CD8-positive, alpha-beta memory T cell (primary cell): ENCODE measurements at places on chromosomes 3 and 15. TPM values are rescaled to one million over a fixed set of nuclear protein-coding genes. Genes with fewer than 3 reads are reported as not detected.

DNA sequence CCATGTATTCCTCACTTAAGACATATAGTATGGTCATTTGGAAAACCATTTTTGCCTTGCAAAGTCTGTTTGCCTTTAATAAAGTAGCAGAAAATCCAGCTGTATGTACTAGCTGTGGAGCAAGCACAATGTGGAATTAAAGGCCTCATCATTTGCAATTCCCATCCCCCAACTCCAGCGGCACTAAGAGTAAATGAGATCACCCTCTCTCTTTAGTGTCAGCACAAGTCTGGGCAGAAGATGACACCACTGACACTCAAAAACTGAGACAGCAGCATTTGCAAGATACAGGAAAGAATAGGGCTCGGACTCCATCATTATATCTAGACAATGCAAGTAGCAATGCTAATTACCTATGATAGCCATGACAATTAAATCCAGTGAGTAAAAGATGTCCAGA lies 24.7 kb upstream of the DYNC1LI1 start:
- no peak for DNase-seq

GRCh38 chr3:179391906-179392305 lies 44.4 kb downstream of the MFN1 start:
- no peak for DNase-seq

GRCh38 chr3:23656199-23656598 lies 149.6 kb upstream of the UBE2E1 start:
- no peak for DNase-seq

The IGF2BP2 gene
- 0.42 TPM for total RNA-seq

DNA sequence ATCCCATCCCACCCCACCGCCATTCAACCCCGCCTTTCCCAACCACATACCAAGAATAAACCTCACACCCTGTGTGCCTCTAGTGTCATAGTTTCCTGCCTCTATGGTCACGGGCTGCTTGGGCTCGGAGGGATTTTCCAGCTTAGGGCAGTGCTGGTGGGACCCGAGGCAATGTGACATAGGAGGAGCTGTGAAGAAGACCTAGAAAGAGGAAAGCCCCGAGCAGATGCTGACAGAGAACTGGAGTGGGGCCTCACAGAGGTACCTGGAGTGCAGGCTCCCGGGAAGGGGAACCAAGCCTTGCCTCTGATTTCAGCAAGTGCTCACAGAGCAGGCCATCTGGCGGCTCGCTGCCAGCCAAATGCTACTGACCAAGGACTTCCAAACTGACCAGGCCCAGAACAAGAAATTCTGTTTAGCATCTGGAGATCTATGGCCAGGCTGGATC lies 27.5 kb downstream of the BHLHE40 start:
- DNase-seq = peak; percentile 82

- DNase-seq = no peak
These were observed 9.5 kb downstream of the ANAPC13 start for GRCh38 chr3:134476306-134476705.

- no peak for DNase-seq
These were observed 43.2 kb downstream of the LDHAL6B start for GRCh38 chr15:59249816-59250215.

The RHCG gene
- not detected for total RNA-seq

The HTD2 gene
- total RNA-seq = 14.6 TPM

- no peak for DNase-seq
These were observed 91.1 kb upstream of the FGF7 start for GRCh38 chr15:49331951-49332350.

The CD96 gene
- total RNA-seq = 69.1 TPM

DNA sequence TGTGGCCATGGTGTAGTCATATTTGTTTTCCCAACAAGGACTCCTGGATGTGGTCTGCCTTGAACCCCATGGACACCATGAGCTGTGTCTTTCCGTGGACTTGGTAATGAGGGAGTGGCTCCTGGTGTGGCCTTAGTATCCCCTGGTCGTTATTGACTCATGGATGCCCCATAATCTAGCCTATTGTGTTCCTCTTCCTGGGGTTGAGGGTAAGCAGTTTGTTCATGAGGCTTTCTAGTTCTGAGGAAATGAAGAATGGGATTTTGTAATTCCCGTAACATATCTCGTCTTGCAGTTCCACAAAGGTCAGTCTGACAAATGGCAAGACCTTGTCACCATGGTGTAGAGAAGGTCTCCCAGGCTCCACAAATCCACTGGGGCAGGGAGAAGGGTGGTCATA lies 22.6 kb downstream of the RAB7A start:
- DNase-seq = no peak

GRCh38 chr15:100596792-100597191 lies 5.2 kb downstream of the LINS1 start:
- DNase-seq = peak; percentile 83

The CAND2 gene
- 1.1 TPM for total RNA-seq

The ATP1B3 gene
- total RNA-seq = 234 TPM

GRCh38 chr3:72193771-72194430 lies 409.0 kb upstream of the PROK2 start:
- DNase-seq = no peak

DNA sequence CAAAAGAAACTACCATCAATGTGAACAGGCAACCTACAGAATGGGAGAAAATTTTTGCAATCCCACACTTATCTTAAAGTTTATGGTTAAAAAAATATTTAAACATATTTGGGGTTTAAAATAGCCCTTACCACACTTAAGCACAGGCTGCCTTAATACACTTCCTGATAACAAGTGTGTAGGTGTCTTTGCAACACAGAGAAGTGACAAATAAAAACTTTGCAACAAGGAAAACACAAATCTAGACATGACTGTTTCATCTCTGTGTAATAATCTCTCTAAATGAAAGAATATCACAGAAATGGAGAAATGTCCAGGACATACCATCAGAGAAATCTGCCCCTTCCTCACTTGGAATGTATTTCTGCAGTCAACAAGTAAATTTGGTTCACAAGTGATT lies 464.1 kb upstream of the ARHGEF26 start:
- no peak for DNase-seq

The ZNF860 gene
- total RNA-seq = not detected

The TJP1 gene
- total RNA-seq = not detected

The NR1I2 gene
- 0.38 TPM for total RNA-seq

- no peak for DNase-seq
These were observed 114.6 kb downstream of the CYP19A1 start for GRCh38 chr15:51223771-51224229.

DNA sequence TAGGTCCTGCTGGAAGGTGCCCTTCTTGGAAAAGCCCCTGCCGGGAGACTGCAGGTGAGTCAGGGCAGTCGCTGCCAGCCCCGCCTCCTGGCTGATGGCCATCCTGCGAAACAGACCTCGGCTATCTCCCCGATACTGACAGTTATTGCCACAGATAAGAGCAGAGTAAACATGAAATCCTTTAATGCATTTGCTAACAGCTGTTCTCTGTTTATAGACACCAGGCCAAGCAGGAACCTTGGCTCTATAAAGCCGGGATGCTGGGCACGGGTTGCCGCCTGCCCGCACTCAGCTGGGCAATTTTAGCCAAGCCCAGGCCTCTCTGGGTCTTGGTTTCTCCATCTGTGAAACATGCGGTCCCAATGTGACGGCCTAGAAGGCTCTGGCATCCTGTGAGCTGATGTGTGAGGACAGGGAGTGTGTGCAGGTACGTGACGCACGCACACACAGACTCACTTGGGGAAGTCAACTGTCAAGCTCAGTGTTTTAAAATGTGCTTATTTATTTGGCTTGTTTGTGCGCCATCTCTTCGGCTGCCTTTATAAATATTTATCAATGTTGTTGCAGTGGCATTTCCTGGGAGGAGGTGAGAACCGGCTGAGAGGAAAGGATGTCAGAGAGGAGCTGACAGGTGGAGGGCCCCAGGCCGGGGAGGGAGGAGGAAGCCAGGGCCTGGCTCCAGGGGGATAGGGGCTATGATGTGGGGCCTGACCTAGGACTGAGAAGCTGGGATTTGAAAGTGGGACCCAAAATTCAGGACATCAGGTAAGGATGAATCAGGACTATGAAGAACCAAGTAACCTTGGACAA lies 50.8 kb upstream of the PRR23E start:
- DNase-seq = no peak

DNA sequence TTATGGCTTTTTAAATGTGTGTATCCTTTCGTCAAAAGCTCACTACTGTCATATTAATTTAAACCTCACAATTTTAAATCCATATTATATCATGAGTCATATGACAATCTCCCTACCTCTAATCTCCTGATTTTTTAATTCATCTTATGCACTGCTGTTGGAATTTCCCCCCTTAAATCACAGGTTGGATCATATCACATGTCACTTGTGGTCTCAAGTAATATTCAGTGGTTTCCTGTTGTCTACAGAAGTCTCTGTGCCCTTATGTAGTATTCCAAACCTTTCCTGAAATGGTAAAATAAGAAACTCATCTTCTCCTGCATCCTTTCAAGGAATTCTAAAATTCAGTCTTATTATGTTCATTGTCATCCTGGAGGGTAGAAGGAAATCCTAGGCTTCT lies 116.0 kb upstream of the CBLB start:
- DNase-seq = no peak

- DNase-seq = peak; percentile 25
These were observed 401 bp downstream of the SEC11A start for GRCh38 chr15:84715441-84716035.

DNA sequence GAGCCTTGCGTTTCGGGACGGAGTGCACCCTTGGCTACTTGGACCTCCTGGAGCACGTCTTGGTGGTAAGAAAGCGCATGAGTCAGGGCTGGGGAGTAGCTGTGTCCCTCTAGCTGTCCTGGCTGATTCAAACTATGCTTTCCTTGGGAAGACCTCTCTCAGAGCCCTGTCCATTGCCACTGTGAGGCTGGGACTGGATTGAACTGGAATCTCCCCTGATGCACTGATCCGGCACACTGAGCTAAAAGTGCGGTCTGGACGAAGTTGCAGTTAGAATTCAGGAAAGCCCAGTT lies 232.6 kb upstream of the TPM1 start:
- no peak for DNase-seq

- no peak for DNase-seq
These were observed 118.0 kb downstream of the GSK3B start for GRCh38 chr3:119976214-119976613.

- no peak for DNase-seq
These were observed 2.3 kb downstream of the SH3BP5 start for GRCh38 chr3:15330031-15330596.

DNA sequence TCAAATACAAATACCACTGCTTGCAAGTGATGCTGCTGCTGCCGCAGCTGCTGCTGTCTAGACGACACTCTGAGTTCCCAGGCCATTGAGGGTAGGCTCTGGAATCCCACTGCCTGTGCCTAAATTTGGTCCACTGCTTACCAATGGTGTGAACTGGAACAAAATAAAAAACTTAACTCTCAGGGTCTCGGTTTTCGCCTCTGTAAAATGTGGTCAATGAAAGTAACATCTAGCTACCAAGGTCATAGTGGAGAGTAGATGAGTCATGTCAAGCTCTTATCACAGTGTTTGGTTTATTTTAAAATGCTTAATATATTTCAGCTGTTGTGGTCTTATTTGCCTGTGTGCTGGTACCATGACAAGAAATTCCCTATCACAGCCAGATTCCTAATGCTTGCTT lies 299.3 kb downstream of the CLSTN2 start:
- DNase-seq = no peak

The SIDT1 gene
- total RNA-seq = 16.6 TPM

- DNase-seq = no peak
These were observed 309.4 kb upstream of the WNT5A start for GRCh38 chr3:55796533-55796932.

DNA sequence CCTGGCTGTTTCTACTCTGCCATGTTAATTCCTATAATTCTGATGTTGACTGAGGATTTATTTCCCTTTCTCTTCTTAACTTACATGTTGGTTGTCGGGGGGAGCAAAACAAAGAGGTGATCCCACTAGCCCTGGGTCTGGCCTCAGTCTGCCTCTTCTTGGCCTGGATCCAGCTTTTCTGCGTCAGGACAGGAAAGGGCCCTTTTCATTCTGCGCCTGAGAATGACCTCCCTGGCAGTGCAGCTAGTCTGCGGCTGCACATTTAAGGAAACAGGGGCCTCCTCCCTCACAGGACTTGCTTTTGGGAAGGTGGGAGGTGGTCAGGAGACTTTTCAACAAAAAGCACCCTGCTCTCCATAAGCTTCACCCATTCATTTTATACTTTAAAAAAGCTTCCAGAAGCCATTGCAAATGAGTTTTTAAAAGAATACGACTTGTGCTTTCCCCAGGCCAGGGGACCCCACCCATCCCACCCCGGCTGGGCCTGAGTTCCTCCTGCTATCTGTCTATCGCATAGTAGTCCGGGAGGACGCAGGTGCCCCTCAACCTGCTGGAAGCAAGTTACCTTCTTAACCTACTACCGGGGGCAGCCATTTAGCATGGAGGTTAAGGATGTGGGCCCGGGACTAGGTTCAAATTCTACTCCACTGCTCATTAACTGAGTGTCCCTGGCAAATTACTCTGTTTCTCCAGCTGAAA lies 21.3 kb upstream of the EHD4 start:
- DNase-seq = no peak

- no peak for DNase-seq
These were observed 56.5 kb upstream of the NTRK3 start for GRCh38 chr15:88312941-88313579.

- DNase-seq = no peak
These were observed 8.9 kb upstream of the CMTM8 start for GRCh38 chr3:32229565-32229964.

The SLCO3A1 gene
- total RNA-seq = 10.8 TPM

The SENP8 gene
- 2.7 TPM for total RNA-seq

DNA sequence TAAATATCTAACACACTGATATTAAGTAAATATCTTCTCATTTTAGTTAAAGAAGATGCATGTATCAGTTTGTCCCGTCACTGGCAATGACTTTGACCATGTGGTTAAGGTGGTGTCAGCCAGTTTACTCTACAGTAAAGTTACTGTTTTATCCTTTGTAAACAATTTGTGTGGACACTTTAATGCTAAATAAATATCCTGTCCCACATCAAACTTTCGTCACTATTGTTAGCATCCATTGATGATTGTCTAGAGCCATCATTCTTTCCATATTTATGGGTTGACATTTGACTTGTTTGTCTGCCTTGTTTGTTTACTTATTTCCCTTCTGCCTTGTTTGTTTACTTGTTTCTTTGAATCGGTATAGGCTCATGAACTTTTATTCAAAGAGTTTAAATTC lies 11.0 kb upstream of the GPD1L start:
- no peak for DNase-seq

The HRG gene
- not detected for total RNA-seq

The ADAMTS7 gene
- total RNA-seq = 0.07 TPM
